ENCODE measurements at places on chromosomes 12 and 14. TPM values are rescaled to one million over a fixed set of nuclear protein-coding genes. Genes with fewer than 3 reads are reported as not detected.

The PLEKHD1 gene
- total RNA-seq, result 0.47 TPM

The BDKRB2 gene
- total RNA-seq, result 1.3 TPM

The B4GALNT3 gene
- total RNA-seq, result 20.6 TPM

The AKT1 gene
- total RNA-seq, result 154 TPM

The SERPINA10 gene
- not detected for total RNA-seq

The ETNK1 gene
- total RNA-seq, result 82.4 TPM

The INSM2 gene
- total RNA-seq, result not detected

The EXOC3L4 gene
- 3.6 TPM for total RNA-seq

The ACAD10 gene
- 24.0 TPM for total RNA-seq

The C12orf50 gene
- not detected for total RNA-seq

DNA sequence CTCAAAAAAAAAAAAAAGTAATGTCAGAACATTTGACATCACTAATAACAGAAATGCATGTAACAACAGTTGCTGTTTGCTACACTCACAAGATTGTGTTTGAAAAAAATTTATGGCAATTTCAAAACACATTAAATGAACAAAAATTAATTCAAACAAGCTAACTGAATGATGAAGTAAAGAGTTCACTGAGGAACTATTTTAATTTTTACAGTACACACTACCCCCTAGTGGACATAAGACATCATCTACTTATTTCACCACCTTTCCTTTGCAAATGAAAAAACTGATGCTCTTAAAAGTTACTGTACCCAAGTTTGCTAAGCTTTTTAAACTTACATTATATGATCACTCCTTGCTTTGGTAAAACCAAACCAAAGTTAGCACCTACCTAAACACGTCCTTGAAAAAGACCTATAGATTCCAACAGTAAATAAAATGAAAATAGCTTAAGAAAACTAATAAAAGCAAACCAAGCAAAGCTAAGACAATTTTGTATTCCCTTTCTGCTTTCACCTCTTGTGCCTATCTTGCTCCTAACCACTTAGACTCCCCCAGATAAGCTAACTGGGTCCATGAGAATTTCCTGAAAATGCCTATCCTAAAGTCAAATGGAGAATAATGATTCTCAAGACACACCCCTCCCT is 22.2 kb downstream of the UBE2N start:
- H3K27ac ChIP-seq, result no peak overlapping the region
- no peak overlapping the region for H3K4me3 ChIP-seq
- DNase-seq, result no peak
- H3K27me3 ChIP-seq, result no peaks in the 10 kb centered on the region

GRCh38 chr14:59870277-59871165 is at the start of gene RTN1:
Gene RTN1 (minus strand): TSS chr14:59870776. CDS start chr14:59870630, 146 bp downstream.
- H3K27ac ChIP-seq, result peak within 1 kb of the TSS; percentile 58
- DNase-seq, result peak; percentile 80

DNA sequence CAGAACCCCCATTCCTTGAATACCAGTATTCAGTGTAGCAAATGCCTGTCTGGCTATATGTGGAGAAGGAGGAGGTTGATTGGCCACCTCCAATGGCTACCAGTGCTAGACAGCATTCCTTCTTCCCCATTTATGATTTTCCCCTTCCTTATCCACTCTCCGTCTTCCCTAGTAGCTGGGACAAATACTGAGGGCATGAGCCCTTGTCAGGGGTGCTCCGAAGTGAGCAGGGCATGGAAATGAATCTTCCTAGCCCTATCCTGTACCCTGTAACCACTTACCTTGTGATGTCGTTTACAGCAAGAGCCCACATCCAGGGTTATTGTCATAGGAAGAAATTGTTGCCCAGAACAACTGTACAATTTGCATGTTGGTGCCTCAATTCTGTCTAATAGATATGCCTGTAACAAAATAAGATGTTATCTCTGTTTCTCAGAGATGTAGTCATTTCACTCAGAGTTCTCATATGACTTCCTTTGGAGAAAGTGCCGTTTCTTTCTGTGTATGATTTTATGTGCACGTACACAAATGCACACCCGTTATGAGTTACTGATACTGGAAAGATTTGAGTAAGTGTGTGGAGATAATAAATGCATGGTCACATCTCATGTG is 423.7 kb downstream of the EGLN3 start:
- H3K4me3 ChIP-seq, result no peak overlapping the region
- H3K27me3 ChIP-seq, result no peaks in the 10 kb centered on the region
- no peaks in the 10 kb centered on the region for H3K36me3 ChIP-seq
- H3K4me1 ChIP-seq, result no peaks in the 10 kb centered on the region
- no peak overlapping the region for H3K27ac ChIP-seq
- no peak for DNase-seq

- DNase-seq, result no peak
- no peak overlapping the region for H3K4me3 ChIP-seq
- H3K36me3 ChIP-seq, result no peaks in the 10 kb centered on the region
- H3K27me3 ChIP-seq, result no peaks in the 10 kb centered on the region
- H3K27ac ChIP-seq, result no peak overlapping the region
These were observed 342.8 kb upstream of the DIO2 start for GRCh38 chr14:80554139-80554538.

DNA sequence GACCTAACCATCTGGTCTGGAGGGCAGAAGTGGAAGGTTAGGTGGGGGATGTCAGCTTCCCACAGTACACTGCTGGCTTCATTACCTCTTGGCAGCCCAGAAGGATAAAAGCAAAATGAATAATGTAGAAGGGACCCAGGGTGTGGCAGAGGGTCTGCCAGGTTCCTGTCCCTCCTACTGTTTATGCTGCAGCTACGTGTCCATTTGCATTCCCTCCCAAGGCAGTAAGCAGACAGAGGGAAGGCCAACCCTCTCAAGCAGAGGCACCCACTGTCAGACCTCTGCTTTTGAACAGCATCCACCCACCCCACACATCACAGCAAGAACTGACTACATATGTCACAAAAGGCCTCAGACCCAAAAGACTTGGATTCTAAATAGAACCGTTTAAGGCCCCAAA is 19.4 kb downstream of the MAX start:
- no peak overlapping the region for H3K27ac ChIP-seq
- peaks cover 48% of the 10 kb centered on the region for H3K4me1 ChIP-seq
- no peak overlapping the region for H3K4me3 ChIP-seq

GRCh38 chr14:97401714-97402113 is 604.5 kb downstream of the VRK1 start:
- DNase-seq, result no peak
- H3K36me3 ChIP-seq, result no peaks in the 10 kb centered on the region
- H3K4me3 ChIP-seq, result no peak overlapping the region
- no peak overlapping the region for H3K27ac ChIP-seq

- no peak overlapping the region for H3K27ac ChIP-seq
- no peak for DNase-seq
- H3K4me3 ChIP-seq, result no peak overlapping the region
- peaks cover 92% of the 10 kb centered on the region for H3K36me3 ChIP-seq
- H3K27me3 ChIP-seq, result no peaks in the 10 kb centered on the region
These were observed 21.0 kb downstream of the AMN start for GRCh38 chr14:102943454-102943853.

- H3K27ac ChIP-seq, result no peak overlapping the region
- no peaks in the 10 kb centered on the region for H3K36me3 ChIP-seq
- H3K27me3 ChIP-seq, result no peaks in the 10 kb centered on the region
- DNase-seq, result no peak
- no peaks in the 10 kb centered on the region for H3K4me1 ChIP-seq
- no peak overlapping the region for H3K4me3 ChIP-seq
These were observed 35.4 kb upstream of the CCDC60 start for GRCh38 chr12:119299130-119299529.

DNA sequence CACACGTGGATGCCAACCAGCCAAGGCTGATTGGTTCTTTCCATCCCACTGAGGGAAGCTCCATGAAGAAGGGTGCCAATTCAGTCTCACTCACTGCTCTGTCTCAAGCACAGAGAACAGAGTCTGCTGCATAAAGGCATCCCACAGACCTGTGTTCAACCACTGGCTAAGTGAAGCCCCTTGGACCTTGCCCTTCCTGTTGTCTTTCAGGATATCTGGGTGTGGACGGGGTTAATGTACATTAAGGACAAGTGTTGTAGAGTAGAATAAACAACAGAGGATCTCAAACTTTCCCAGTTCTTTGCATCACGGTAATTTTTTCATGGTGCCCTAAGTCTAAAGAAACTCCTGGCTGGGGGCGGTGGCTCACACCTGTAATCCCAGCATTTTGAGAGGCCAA is 33.1 kb upstream of the GPATCH2L start:
- H3K36me3 ChIP-seq, result no peaks in the 10 kb centered on the region
- no peaks in the 10 kb centered on the region for H3K4me1 ChIP-seq
- DNase-seq, result no peak
- H3K27ac ChIP-seq, result no peak overlapping the region
- no peaks in the 10 kb centered on the region for H3K27me3 ChIP-seq

DNA sequence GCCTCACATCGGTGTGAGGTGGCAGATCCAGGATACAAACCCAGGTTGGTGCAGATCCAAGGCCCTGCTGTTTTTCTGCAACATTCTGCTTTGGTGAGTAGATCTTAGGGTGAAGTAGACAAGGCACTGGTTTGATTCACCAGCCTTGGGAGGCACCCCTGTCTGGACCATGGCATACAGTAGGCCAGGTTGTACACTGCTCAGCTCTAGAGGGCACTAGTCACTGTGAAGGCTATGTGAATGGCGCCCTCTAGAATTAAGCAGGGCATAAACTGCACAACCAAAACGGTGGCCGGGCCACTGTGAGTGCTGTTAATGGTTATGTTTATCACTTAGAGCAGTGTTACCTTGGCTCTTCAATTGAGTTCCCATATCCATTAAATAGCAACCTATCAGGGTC is 280.6 kb upstream of the PWP1 start:
- no peak overlapping the region for H3K4me3 ChIP-seq
- DNase-seq, result no peak
- no peak overlapping the region for H3K27ac ChIP-seq
- no peaks in the 10 kb centered on the region for H3K36me3 ChIP-seq
- H3K27me3 ChIP-seq, result no peaks in the 10 kb centered on the region
- H3K4me1 ChIP-seq, result no peaks in the 10 kb centered on the region

- peaks cover 3% of the 10 kb centered on the region for H3K36me3 ChIP-seq
- no peak for DNase-seq
- no peaks in the 10 kb centered on the region for H3K27me3 ChIP-seq
These were observed 28.7 kb downstream of the PPP2R5C start for GRCh38 chr14:101790232-101790631.

GRCh38 chr14:91250912-91251311 is 6.4 kb upstream of the GPR68 start:
- H3K27ac ChIP-seq, result peak overlapping the region; percentile 63
- no peaks in the 10 kb centered on the region for H3K27me3 ChIP-seq
- peaks cover 52% of the 10 kb centered on the region for H3K4me1 ChIP-seq
- no peak overlapping the region for H3K4me3 ChIP-seq
- peak; percentile 32 for DNase-seq

DNA sequence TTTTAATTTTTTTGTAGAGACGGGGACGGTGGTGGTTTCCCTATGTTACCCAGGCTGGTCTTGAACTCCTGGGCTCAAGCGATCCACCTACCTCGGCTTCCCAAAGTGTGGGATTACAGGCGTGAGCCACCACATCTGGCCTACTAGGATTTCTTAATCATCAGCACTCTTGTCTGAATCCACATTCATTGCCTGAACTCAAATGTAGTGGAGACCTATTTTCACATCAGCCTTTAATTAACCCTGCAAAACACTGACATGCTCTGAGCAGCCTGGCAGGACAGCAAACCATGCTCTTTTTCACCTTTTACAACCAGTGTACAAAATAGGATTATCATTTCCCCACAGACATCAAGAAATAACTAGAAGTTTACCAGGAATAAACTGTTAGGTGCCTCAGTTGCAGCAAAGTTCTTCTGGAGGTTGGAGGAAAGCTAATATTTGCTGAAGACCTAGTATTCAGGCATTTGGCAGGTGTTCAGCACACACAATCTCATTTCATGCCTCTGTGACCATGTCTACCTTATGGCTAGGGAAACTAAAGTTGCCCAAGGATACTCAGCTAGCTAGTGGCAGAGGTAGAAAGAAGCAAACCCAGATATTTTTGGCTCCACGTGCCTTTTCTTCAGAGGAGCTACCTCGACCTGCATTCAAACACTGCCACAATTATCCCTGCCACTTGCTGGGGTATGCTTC is 37.7 kb downstream of the CFL2 start:
- H3K27ac ChIP-seq, result no peak overlapping the region
- no peak overlapping the region for H3K4me3 ChIP-seq
- no peaks in the 10 kb centered on the region for H3K27me3 ChIP-seq
- DNase-seq, result no peak

DNA sequence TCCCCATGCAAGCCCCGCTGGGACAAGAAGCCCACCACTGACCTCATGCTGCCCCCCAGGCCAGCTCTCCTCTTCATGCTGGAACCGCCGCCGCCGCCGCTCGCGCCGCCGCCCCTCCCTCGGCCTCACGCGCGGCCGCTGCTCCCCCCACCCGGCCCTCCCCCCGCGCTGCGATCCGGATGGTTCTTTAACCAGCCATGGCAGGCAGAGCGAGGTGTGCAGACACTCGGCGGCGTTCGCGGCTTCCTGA is at the start of gene DCAF5:
DCAF5 (minus strand) TSS at position 218 of the 250 bp plus-strand sequence; CDS start at position 77, 141 bp downstream.
- DNase-seq, result peak; percentile 98
- peaks cover 10% of the 10 kb centered on the region for H3K36me3 ChIP-seq
- H3K27ac ChIP-seq, result peak within 1 kb of the TSS; percentile 93
- no peaks in the 10 kb centered on the region for H3K27me3 ChIP-seq
- H3K4me3 ChIP-seq, result peak within 1 kb of the TSS; percentile 75
- H3K4me1 ChIP-seq, result peaks cover 35% of the 10 kb centered on the region

- H3K4me3 ChIP-seq, result no peak overlapping the region
- peak overlapping the region; percentile 8 for H3K27ac ChIP-seq
- no peak for DNase-seq
These were observed 14.0 kb downstream of the CRY1 start for GRCh38 chr12:107079172-107080011.

DNA sequence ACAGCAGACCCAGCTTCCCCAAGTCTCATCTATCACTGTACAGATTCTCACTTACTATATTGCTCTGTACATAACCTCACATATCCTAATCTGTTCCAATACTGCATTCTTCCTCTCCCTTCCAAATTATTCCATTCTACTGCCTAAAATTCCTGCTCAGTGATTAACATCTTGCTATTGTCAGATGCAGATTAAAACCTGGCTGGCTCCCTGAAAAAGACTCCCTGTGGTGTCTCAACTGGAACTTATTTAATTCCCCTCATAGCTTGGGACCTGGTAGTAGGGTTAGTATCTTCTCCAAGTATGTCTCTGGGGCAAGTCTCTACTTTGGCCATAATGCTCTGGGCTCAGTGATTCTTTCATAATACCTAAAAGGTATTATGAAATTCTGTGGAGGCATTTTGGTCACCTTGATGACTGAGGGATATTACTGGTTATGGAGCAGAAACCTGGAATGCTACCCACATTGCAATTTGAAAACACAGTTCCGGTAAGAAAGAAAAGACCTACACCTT is 55.8 kb downstream of the PAWR start:
- DNase-seq, result no peak
- H3K27ac ChIP-seq, result no peak overlapping the region
- no peaks in the 10 kb centered on the region for H3K4me1 ChIP-seq
- H3K4me3 ChIP-seq, result no peak overlapping the region
- no peaks in the 10 kb centered on the region for H3K27me3 ChIP-seq

GRCh38 chr12:115830633-115831032 is 446.9 kb downstream of the MED13L start:
- no peaks in the 10 kb centered on the region for H3K4me1 ChIP-seq
- H3K27me3 ChIP-seq, result no peaks in the 10 kb centered on the region
- DNase-seq, result no peak
- H3K4me3 ChIP-seq, result no peak overlapping the region
- H3K27ac ChIP-seq, result no peak overlapping the region
- H3K36me3 ChIP-seq, result no peaks in the 10 kb centered on the region
